ENCODE measurements at places on chromosomes 7 and 10. TPM values are rescaled to one million over a fixed set of nuclear protein-coding genes. Genes with fewer than 3 reads are reported as not detected.

The TAC1 gene
- polyA plus RNA-seq: not detected

GRCh38 chr10:34809796-34810195, 5.3 kb downstream of the PARD3 start:
- DNase-seq: no peak

The GPR146 gene
- polyA plus RNA-seq: 0.69 TPM

The TMEM213 gene
- not detected for polyA plus RNA-seq

The TNS3 gene
- 131 TPM for polyA plus RNA-seq

- DNase-seq: no peak
Measured at GRCh38 chr10:61663466-61663865, 737 bp downstream of the CABCOCO1 start.
